ENCODE measurements at places on chromosomes 4 and X. TPM values are rescaled to one million over a fixed set of nuclear protein-coding genes. Genes with fewer than 3 reads are reported as not detected.

The SPANXA2 gene
- total RNA-seq = not detected

- no peaks in the 10 kb centered on the region for H3K27me3 ChIP-seq
- H3K36me3 ChIP-seq = no peaks in the 10 kb centered on the region
- DNase-seq = no peak
Measured at GRCh38 chrX:136292656-136293055, 8.1 kb upstream of the ADGRG4 start.

DNA sequence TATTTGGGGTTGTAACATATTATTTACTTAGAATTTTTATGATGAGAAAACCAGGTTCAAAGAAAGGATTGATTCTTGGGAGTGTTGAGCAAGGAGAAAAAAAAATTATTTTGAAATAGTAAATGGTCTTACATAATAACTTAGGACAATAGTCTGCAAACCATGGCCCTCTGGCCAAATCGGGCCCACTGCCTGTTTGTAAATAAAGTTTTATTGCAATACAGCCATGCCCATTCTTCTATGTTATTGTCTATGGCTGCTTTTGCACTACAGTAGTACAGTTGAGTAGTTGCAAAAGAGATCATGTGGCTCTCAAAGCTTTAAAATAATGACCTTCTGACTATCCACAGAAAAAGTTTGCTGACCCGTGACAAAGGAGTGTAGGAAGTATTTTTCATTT is 63.2 kb upstream of the MCUB start:
- H3K36me3 ChIP-seq = no peaks in the 10 kb centered on the region
- no peaks in the 10 kb centered on the region for H3K27me3 ChIP-seq
- H3K4me3 ChIP-seq = no peak overlapping the region
- DNase-seq = no peak

GRCh38 chr4:169220854-169221411 is 49.8 kb downstream of the SH3RF1 start:
- DNase-seq = no peak
- H3K27ac ChIP-seq = no peak overlapping the region
- peaks cover 6% of the 10 kb centered on the region for H3K4me1 ChIP-seq
- no peaks in the 10 kb centered on the region for H3K36me3 ChIP-seq

DNA sequence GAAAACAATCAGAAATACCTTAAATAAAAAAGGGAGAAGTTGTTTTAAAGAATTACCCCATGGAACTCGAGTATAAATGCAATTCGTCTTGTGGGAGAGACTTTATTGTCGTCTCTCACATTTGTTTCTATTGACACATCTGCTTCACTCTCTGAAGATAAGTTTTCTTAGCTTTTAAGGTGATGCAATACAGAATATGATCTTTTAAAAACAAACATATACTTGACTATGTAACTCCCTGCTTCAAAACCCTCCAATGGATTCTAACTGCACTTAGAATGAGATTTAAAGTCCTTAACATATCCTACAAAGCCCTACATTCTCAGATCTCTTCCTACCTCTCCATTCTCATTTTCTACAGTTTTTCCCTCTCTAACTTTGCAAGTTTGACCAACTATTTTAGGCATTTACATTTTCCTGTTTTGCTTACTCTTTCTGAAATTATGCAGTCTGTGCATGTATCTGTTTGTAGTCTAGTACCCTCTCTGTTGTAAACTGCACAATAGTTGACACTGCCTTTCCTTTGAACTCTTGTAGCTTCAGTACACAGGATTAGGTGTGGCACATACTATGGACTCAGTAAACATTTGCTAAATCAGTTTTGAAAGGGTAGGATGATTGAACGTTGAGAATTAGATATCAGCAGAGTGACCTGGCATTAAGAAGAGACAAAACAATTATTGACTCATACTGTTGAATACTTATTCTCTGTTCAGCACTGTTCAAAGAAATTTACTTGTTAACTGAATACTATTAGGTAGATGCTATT is 59.8 kb downstream of the AGTR2 start:
- no peaks in the 10 kb centered on the region for H3K27me3 ChIP-seq
- DNase-seq = no peak
- no peak overlapping the region for H3K4me3 ChIP-seq
- no peak overlapping the region for H3K27ac ChIP-seq

Data from uterus (tissue), 4 donors.